Stimulated activated CD4-positive, alpha-beta T cell treated with anti-CD3 and anti-CD28 coated beads, TNF-alpha, amount 100 ng/mL, for 48 hours (primary cell): ENCODE measurements at places on chromosomes 7 and 10.

DNA sequence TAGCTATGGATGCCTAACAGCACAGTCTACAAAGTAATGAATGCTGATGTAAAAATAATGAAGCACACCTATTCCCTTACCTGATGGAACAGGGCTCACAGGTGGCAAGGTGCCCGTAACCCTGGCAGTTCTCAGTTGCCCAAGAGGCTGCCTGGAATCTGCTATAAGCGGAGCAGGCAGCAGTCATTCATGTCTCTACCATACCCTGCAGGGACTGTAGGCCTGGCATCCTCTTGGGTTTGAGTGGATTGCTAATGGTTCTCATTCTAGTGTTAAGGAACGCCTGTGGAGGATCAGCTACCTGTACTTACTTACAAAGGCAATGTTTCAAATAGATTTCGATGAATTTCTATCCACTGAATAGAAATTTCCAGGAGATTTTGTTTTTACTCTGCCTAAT, 38.4 kb downstream of the BAIAP2L1 start:
- no peak for DNase-seq

- no peak for DNase-seq
Observed at GRCh38 chr7:149680331-149681025, 92.9 kb downstream of the ZNF467 start.

DNA sequence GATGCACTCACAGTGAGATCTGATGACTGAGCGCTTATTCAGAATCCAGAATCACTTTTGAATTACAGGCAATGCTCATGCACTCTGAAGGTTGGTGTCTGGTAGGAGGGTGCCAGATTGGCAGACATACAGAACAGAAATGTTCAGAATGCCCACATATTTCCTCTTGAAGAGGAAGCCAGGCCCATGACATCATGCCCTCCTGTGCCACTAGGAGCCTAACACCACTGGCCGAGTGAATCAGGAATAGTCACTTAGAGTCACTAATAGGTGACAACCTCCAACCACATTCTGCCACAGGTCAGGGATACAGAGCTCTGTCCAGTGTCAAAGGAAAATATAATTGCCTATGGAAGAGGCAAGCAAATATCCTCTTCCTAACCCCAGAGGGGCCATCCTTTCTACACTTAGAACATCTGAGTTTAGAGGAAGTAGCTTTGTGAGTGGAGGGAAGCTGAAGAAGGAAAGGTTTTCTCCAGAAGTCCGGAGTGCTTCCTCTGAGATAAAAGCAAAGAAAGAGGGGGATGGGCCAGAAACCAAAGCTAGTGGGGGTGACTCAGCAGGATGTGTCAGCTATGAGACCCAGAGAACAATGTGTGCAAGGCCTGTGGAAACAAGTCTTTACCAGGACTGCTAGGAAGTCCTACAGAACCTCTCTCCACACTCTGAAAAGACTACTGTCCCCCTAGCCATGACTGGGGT, 838.8 kb downstream of the GRID1 start:
- DNase-seq: no peak

GRCh38 chr10:31708474-31708873, 220.2 kb downstream of the ARHGAP12 start:
- no peak for DNase-seq

DNA sequence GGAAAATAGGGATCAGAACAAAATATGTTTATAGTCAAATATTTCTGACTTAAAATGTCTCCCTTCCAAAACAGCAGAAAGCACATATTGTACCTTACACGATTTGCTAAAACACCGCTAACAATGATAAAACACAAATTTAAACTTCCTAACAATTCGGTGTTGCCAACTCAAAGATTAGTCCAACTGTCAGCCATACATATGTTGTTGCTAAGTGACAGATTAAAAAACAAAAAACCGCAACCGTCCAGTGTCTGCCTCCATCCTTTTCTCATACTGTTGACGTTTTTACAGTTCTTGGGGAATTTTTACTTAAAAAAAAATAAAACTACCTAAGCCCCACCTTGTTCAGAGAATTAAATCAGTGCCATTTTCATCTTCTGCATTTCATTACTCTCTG, 118.0 kb downstream of the RAB11FIP2 start:
- no peak for DNase-seq

- no peak for DNase-seq
Observed at GRCh38 chr7:1125603-1125969, 34.4 kb downstream of the ZFAND2A start.

- DNase-seq: no peak
Observed at GRCh38 chr10:33542752-33543505, 208.5 kb upstream of the NRP1 start.

- DNase-seq: no peak
Observed at GRCh38 chr10:77062381-77062780, 575.2 kb downstream of the KCNMA1 start.

DNA sequence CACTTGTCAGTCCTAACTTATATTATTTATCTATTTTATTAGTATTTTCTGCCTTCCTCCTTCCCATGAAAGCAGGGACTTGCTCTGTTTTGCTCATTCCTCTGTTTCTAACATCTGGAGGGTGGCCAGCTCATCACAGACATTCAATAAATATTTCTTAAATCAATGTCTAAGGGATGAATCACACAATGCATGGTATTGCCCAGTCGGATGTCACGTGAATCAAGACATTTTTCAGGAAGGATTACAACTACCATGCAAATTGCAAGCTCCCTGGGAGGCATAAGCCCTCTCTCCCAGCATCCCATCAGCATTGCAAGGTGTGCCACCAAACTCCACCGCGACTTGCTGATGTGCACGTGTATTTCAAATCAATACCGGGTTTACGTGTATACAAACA, 146.6 kb upstream of the RNF32 start:
- no peak for DNase-seq

- DNase-seq: no peak
Observed at GRCh38 chr10:17066000-17066399, 63.6 kb downstream of the CUBN start.

DNA sequence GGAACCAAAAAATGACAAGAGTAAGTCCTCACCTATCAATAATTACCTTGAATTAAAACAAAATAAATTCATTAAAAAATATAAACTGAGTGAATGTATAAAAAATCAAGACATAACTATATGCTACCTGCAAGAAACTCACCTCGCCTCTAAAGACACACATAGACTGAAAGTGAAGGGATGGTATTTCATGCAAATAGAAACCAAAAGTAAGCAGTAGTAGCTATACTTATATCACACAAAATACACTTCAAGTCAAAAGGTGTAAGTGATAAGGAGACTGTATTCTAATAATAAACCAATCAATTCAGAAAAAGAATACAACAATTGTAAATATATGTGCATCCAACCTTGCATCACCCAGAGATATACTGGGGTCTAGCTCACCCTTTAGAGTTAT, 332.6 kb downstream of the SH2D4B start:
- DNase-seq: no peak

DNA sequence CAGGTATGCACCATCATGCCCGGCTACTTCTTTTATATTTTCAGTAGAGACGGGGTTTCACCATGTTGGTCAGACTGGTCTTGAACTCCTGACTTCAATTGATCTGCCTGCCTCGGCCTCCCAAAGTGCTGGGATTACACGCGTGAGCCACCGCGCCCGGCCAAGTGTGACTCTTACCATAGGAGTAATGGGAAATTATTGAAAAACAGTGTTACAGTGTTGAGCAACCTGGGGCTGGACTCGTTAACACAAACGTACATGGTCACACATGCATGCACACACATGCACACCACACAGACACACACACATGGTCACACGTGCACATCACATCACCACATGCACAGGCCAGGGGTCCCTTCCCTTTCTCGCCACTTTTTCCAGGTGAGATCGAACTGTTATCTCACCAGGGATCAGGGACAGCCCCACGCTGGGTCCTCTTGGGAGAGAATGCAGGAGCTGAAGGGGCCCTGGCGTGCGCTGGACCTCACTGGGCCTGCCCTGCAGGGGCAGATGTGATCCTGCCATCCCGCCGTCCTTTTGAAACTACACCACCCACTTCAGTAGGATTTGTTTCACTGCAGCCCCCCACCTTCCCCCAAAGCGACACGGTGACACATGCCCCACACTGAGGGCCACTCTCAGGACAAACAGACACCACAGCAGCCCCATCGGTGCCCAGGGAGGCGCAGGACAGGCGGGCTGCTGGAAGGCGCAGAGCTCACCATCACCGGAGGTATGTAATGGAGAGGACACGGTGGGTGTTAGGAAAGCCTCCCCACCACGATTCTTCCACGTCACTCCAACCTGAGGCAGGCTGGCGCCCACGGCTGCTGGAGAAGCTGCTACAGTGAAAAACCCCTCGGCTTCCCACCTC, 10.2 kb downstream of the RADIL start:
- DNase-seq: no peak

DNA sequence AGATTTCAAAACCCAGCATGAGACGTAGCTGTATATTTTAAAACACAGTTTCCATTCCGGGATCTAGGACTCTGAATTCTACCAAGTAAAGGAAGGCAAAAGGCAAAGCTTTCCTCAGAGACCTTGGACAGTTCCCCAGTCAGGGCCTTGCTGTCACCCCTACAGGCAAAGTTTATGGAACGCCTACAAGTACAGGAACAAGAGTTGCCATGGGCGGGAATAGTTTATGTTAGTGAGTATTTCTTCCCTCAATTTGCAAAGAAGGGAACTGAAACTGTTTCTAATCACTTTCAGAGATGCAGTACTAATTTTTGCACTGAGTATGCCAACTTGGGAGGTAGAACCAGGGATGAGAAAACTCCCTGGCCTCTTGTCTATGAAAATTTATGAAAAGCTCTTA, 68.2 kb upstream of the LRGUK start:
- DNase-seq: no peak

- DNase-seq: no peak
Observed at GRCh38 chr10:97937928-97938327, 88.3 kb downstream of the GOLGA7B start.

DNA sequence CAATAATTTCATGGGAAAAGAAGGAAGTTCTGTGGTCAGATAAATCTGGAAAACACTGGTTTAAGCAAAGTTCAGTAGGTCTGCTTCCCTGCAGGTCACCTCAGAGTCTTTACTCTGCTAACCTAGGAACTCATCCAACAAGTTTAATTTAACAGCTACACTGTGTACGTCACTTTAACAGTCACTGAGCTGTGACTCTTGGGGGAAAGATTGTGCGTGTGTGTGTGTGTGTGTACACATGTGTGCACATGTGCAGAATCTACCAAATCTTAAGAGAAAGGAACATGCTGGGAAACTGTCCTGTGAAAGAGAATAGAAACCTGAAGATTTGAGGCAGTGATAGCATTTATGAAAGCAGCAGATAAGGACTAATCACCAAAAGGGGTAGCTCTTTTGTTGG, 62.6 kb downstream of the IKZF1 start:
- no peak for DNase-seq

GRCh38 chr10:34187201-34187600, 627.9 kb downstream of the PARD3 start:
- no peak for DNase-seq

DNA sequence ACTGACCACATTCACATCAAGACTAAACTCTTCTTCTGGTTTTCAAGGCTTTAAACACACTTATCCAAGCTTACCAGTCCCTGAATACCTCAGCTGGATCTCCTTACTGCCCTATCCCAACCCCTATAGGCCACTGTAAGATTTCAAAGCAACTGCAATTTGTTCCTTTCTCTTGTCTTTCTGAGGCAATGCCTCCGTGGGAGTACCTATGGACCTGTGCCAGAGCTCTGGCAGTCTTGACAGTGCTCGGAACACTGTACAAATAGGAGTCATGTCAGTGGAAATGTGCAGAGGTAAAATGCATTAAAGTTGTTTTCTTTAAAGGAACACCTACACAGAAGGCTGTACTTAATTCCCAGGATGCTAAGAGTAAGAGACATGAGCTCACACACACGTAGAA, 124.7 kb downstream of the CNOT4 start:
- DNase-seq: no peak

DNA sequence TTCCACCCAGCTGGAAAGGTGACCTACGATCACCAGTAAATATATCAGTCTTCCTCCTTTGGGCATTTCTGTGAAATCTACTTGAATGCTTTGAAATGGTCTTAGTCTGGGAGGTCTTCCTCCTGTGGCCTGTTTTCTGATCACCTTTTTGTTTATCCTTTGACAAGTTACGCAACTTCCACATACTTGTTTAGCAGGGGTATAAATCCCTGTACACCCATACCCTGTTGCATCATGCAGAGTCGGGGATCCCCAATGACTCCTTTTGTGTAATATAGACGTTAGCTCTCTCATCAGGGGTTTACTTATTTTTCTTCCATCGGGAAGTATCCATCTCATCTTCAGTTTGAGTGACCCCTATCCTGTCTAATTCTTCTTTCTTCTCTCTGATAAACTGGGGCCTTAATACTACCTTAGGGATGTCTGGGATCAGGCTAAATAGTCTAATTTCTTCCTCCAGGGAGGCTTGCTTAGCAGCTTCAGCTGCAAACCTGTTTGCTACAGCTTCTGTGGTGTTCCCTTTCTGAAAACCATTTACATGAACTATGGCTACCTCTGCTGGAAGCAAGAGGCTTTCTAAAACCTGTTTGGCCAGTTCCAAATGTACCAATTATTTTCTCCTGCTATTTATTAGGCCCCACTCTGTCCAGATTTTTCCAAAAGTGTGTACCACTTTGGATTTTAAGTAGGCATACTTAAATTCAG, 25.8 kb downstream of the MAPK8 start:
- no peak for DNase-seq

DNA sequence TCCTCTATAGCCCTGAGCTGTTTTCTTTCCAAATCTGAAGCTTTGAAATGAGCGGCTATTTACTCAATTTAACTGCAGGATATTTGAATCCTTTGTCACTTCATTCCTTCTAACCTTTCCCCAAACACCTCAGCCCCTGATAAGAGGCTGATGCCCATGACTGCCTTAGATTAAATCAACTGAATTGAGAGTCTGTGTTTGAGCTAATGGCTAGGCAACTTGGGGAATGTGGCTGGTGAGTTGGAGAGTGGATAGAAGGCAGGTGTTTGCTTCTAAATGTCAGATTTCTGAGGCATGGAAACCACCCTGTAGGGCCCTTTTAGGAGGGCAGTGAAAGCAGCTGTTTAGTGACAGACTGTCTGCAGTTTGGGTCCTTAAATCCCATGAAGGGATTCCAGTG, 759.9 kb downstream of the LRMDA start:
- no peak for DNase-seq

- DNase-seq: no peak
Observed at GRCh38 chr10:86226781-86227201, 139.8 kb downstream of the GRID1 start.

DNA sequence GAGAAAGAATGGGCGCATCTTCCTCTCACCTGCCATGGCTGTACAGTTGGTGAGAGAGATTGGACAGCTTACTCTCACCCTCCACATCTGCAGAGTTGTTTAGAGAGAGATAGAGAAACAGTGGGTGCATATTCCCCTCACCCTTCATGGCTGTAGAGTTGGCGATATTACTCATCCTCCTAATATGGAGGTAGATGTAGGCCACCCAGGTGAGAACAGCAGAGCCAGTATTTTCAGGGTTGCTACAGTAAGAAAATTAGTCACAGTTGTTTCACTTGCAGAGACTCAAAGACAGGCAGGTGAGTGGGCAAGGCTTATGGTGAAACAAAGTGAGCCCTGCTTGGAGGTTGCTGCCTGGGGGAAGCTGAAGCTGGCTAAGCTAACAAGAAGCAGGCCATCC, 65.0 kb upstream of the PFKP start:
- DNase-seq: no peak

- DNase-seq: no peak
Observed at GRCh38 chr10:76043261-76043660, 611.8 kb downstream of the LRMDA start.
